ENCODE measurements at places on chromosomes 1 and 21.

- DNase-seq = no peak
Measured at GRCh38 chr1:31694069-31694963, 9.5 kb downstream of the COL16A1 start.

DNA sequence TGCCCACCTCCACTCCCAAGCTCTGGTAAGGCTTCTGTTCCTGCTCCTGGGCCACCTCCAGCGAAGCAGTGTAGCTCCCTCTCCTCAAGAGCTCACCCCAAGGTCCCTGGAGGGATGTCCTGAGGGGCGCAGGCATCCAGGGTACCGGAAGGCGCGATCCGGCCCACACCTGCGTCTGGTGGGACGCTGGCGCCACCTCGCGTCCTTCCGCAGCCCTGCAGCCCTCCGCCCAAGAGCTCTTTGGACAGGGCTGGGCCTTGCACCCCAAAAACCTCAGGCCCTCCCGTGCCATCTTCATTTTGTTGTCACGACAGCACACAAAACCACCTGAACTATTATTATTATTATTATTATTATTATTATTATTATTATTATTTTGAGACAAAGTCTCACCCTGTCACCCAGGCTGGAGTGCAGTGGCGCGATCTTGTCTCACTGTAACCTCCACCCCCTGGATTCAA lies 49.2 kb upstream of the PAX7 start:
- DNase-seq = no peak

GRCh38 chr1:175133673-175134435 lies 58.7 kb downstream of the KIAA0040 start:
- no peak for DNase-seq

GRCh38 chr1:173477286-173478093 lies at the start of gene PRDX6:
Gene PRDX6 (plus strand): TSS chr1:173477335. CDS start chr1:173477398, 63 bp downstream.
- no peak for DNase-seq

DNA sequence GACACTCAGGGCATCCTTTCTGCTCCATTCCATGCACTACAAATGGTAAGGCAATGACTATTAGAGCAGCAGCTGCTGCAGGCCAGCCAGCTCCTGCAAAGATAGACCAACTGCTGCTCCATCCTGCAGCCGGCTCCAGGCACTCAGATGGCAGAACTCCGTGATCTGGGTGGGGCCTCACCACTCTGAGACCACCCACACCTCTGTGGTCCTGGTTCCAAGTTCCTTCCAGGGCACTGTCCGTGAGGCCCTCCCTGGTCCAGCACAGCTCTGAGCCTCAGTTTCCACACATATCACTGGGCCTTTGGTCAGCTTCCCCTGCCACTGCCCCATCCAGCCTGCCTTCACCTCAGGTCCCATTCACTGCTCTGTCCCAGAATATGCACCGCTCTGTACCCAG lies 114.7 kb downstream of the DMRTB1 start:
- DNase-seq = no peak
